Lung (tissue), 17 donors: ENCODE measurements at places on chromosomes 5 and 9. TPM values are rescaled to one million over a fixed set of nuclear protein-coding genes. Genes with fewer than 3 reads are reported as not detected.

GRCh38 chr5:107342371-107342770, 328.4 kb downstream of the EFNA5 start:
- DNase-seq: no peak

GRCh38 chr9:91771027-91771426, 179.0 kb downstream of the ROR2 start:
- DNase-seq: peak; percentile 74

DNA sequence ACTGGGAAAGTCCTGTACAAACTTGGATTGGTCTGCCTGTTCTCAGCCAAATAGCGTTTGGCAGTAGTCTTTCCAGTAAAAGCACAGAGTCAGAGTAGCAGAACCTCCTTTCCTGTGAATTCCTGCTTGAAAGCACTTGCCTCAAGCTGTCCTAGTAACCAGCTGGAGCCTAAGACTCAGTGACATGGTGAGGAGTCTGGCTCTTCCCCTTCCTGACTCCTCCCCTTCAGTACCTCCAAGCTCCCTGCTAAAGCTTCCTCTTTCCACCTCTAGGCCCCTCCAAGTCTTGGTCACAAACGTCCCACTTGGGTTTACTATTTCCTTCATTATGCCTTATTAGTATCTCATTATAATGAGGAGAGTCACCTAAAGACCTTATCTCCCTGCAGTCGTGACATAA, 21.4 kb upstream of the FAM81B start:
- no peak for DNase-seq

DNA sequence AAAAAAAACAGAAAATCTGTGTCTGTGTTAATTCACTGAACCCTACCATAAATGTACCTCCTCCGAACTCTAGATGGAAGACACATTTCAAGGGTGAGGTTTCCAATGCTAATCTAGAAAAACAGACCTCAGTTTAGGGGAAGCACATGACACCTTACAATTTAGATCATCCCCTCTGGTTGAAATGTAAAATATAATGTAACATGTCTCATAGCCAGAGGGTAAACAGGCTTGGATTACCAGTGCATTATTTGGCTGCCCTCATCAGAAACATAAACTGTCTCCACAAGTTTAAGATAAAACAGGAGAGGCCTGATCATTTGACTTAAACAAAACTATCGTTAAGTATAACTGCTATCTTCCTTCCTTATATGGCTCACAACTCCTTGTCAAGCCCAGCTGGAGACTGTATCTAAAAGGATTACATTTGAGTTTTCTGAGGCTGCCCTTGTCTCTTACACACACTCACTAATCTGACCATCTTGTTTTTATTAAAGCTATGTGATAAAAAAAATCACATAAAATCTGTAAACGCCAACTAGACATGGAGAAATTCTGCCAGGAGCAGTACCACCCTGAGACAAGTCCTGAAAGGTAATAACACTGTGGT, 105.7 kb downstream of the LURAP1L start:
- DNase-seq: peak; percentile 83

The HBEGF gene
- 13.0 TPM for total RNA-seq

DNA sequence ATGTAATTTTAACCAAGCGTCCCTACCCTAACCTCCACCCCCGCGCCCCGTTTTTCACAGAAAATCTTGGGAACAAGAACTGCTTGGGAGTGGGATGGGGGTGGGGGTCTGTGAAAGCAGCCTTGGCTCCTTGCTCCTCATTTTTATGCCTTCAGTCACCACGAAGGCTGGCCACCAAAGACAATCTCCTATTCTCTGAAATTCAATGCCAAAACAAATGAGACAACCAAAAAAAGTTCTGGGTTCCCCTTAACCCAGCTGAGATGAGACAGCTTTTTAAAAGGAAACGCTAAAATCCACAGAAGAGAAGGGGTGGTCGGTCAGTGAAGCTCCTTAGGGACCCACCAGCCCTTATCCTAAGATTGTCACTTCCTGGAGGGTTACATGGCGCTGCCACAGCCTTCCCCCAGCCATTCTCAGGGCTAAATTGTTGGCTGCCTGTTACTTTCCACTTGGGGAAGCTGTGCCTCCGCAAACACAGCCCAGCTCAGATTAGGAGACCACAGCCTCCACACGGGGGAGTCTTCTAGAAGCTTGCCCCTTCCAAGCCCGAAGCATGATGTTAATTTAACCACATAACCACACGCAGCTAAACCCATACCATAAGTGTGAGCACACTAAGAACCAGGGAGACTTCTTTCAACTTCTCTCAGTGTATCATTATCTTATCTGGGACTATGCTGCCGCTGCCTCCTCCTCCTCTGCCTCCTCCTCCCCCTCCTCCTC, 136.3 kb downstream of the FOXD1 start:
- peak; percentile 56 for DNase-seq

The IFNK gene
- total RNA-seq: not detected

- no peak for DNase-seq
Observed at GRCh38 chr9:136239135-136239982, 6.3 kb downstream of the QSOX2 start.

The PRELID1 gene
- 43.3 TPM for total RNA-seq

DNA sequence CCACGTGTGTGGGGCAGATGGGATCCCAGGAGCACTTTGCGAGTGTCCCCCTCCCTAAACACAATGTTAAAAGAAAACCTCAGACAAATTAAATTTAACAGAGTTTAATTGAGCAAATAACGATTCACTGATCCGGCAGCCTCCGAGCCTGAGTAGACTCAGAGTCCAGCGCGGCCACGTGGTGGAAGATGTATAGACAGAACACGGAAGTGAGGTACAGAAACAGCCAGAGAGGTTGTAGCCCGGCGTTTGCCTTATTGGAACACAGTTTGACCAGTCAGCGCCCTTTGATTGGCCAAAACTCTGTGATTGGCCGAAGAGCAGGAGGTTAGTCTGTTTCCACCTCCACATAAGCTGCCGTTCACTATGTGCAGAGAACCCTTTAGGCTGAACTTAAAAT, 363.0 kb upstream of the IRX2 start:
- no peak for DNase-seq

DNA sequence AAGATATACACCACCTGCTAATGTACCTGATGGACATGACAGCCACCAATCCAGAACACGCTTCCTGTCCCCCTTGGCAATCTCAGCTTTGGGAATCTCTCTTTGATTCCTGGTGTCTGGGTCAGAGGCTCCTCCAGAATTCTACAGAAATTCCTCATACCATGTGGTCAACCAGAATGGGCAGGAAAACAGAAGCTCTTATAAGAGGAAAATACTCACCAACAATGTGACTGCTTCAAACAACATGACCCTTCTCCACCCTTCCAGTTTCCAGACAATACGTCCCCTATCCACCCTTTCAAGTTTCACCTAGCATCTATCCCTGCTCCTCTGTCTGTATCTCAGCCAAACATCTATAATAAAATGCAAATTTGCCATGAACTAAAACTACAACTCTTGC, 247.2 kb downstream of the DENND1A start:
- DNase-seq: no peak

DNA sequence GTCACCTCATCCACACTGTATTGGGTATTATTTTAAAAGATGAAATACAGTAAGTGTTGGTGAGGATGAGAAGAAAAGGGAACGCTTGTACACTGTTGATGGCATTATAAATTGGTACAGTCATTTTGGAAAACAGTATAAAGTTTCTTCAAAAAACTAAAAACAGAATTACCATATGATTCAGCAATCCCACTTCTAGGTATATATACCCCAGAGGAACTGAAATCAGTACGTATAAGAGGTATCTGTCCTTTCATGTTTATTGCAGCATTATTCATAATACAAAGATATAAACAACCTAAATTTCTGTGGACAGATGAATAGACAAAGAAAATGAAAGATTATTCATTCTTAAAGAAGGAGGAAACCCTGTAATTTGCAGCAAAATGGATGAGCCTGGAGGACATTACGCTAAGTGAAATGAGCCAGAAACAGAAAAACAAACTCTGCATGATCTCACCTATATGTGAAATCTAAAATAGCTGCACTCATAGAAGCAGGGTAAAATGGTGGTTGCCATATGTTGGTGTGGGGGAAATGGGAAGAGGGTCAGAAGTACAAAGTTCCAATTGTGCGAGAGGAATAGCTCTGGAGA, 191.6 kb downstream of the TRIM36 start:
- no peak for DNase-seq

The KCNV2 gene
- not detected for total RNA-seq

The PRR16 gene
- total RNA-seq: 5.9 TPM

- no peak for DNase-seq
Observed at GRCh38 chr5:15085671-15086070, 214.1 kb upstream of the ANKH start.

DNA sequence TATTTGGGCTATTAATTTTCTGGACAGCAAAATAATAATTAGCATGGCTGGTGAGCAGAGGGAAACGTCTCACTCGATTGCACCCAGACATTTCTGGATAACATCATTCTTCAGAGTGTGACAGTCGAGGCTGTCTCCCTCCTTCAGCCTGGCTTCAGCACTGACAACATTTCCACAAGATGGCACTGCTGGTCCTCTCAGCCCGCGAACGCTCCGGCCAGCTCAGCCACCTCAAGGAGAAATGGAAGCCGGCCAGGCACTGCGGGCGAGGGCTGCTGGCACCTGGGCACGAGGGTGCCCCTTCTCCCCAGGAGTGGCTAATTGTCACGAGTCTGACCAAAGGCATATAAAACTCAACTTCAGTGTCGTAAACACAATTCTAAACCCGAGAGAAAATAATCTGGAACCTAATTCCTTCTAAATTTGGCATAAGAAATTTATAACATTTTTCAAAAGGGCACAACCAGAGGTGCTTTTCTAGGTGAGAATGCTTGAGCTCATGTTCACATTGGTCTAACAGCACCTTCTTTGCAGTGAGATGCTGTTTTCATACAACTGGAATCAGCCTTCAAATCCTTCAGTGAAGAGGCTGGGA, 65.9 kb downstream of the DAP start:
- DNase-seq: peak; percentile 48

DNA sequence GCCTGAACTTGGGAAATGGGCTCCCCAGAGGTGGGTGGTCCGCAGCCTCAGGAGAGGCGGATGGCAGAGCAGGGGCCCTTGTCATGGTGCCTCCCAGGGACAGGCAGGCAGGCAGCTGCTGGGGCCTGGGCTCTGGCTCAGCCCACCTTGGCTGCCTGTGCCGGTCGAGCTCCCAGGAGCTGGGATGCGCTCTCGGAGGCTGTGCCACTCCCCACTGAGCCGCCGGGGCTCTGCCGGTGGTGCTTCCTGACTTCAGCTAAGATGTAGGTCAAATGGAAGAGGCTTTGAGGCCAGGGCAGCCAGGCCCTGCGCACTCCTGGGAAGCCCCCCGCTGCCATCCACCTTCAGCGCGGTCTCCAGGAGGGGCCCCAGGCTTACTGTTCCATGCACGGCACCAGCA, 41.0 kb downstream of the KCNT1 start:
- no peak for DNase-seq

The C5orf58 gene
- not detected for total RNA-seq

The ACOT12 gene
- total RNA-seq: not detected

The AHRR gene
- 8.8 TPM for total RNA-seq

- no peak for DNase-seq
Observed at GRCh38 chr5:16392718-16393117, 72.9 kb downstream of the ZNF622 start.

The IFT74 gene
- 36.9 TPM for total RNA-seq

The NME5 gene
- total RNA-seq: 15.8 TPM

DNA sequence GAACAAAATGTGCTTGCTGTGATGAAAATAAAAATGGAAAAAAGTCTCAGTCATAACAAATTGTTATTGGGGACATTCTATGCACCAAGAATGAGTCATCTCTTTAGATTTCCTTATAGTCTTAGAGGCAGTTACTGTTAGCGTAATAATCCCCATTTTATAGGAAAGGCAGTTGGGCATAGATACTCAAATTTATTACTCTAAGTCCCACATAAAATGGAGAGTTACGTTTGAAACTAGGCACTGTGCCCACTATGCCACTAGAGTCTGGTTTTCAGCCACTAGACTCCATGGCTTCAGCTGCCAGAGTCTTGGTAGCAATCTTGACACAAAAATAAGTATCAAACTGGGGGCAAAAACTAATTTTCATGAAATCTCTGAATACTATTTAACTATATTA, 317.9 kb upstream of the MEF2C start:
- DNase-seq: no peak

The RASEF gene
- 23.6 TPM for total RNA-seq

The PAEP gene
- 0.37 TPM for total RNA-seq

- DNase-seq: peak; percentile 85
Observed at GRCh38 chr5:140966293-140967225, at the start of gene PCDHAC2. TSS of gene PCDHAC2 (plus strand) at chr5:140966476. CDS start at chr5:140966767, 291 bp downstream.

The EIF4EBP3 gene
- 5.2 TPM for total RNA-seq

DNA sequence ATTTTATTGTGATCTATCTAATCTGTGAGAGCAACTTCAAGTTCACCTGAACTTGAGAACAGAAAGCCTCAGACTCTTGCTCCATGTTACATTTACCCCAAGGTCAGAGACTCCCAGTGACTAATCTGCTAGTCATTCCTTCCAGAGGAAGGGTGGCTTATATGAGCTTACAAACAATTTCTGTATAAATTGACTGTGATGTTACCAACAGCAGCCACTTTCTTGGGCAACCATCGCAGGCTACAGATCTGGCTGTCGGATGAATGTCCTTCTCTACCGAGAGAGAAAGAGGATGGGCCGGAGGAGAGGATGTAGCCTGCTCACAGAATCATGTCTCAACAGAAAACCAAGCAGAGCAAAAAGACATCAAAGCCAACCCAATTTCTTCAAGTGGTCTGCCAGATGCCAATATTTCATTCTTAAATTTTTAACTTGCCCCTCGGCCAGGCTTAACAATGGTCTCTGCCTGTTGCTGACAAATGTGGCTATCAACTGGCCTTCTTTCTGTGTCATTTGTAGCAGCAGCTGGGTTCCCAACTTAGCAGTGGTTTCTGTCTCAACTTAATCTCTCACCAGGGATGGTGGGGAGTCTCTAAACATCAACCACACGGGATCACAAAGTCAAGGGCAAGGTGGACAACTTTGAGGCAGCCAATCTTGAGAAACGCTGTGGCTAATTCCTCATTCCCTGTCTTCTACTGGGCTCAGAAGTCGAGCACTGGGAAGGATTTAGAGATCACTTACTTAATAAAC, 81.3 kb downstream of the RAPGEF1 start:
- DNase-seq: no peak

GRCh38 chr5:78472469-78473106, 112.2 kb downstream of the SCAMP1 start:
- DNase-seq: peak; percentile 62

DNA sequence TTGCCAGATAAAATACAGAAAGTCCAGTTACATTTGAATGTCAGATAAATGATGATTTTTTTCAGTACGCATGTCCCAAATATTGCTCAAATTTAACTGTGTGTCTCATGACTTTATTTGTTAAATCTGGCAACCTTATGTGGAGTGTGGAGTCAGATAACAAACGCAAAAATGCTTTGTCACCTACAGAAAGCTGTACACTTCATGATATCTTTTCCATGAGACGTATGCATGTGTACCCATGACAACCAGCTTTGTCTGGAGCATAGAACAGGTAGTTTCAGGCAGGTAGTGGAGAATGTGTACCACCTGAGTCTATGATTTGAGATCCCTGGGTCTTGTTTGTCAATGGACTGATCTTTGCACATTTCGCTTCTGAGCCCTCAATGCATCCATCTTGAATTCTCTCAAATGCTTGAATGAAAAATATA, 105.5 kb upstream of the CPEB4 start:
- DNase-seq: no peak
